BJ (cell line): ENCODE measurements at places on chromosomes 3 and 15. TPM values are rescaled to one million over a fixed set of nuclear protein-coding genes. Genes with fewer than 3 reads are reported as not detected.

- DNase-seq = no peak
Measured at GRCh38 chr15:69613988-69614387, 161.4 kb downstream of the RPLP1 start.

DNA sequence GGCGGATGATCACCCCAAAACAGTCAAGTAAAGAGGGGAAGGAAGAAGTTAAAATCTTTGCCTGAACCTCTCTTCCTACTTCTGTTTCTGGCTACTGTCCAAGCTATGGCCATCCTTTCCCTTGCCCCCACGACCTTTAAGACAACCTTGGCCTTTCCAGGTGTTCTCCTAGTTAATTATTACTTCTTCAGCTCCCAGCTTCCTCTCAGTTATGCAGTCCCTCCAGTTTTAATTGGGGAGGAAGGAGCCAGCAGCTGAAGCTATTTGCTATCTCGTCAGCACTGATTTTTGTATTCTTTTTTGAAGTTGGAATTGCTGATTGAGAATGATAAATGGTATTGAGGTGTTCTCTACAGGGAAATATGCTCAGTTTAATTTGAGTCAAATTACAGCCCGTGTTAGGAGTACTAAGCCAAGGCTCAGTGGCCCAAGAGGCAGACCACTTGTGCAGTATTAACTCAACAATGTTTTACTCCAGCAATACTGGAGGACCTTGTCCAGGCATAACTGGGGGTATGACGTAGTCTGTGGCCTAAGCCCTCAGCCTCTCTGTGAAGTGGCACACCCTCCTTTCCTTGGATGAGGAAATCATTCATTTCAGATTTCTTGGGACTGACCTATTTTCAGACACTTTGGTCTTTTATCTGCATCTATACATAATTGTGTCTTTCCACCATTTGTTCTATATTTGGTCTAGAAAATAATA lies 336.9 kb downstream of the SLC9A9 start:
- no peak for DNase-seq

DNA sequence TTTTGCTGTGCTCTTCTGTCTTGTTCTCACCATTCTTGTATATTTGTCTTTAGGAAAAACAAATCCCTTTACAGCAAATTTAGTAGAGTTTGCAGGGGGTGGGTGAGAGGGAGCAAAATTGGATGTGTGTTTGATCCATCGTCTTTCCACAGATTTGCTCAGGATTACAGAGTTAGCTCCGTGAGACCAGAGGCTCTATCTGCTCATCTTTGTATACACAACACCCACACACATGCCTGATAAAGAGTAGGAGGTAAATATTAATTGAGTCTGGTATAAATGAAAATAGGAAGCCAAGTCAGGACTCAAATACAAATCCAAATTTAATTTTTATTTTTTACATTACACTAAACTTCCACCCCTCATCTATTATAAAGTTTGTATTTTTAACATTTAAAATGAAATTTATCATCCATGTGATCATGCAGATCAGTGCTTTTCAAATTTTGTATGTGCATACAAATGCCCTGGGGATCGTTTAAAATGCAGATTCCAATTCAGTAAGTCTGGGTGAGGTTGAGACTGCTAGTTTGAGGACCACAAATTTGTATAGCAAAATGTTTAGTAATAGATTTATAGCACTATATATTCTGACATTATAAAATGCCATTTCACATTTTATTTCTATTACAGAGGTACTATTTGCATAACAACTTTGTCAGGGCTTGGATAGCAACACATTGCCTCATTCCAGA lies 326.7 kb downstream of the LSAMP start:
- no peak for DNase-seq

MAP4 gene
- polyA plus RNA-seq = 202 and 247 TPM in 2 replicates

- DNase-seq = no peak
Measured at GRCh38 chr3:14988988-14989394, 41.6 kb downstream of the NR2C2 start.

DNA sequence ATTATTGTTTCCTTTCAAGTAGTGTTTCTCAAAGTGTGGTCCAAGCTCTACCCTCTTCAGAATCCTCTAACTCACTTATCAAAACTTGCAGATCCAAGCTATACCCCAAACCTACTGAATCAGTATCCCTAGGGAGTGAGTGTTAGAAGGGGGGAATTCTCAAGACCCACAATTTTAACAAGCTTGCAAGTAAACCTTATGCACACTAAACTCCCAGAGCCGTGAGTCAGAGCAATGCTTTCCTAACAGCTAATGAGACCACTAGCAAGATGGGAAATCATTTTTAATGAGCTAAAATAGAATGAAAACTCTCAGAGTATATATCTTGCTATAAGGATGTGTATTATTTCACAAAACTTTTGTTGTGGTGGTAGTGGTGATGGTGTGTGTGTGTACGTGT lies 41.1 kb upstream of the SRGAP3 start:
- no peak for DNase-seq

DNA sequence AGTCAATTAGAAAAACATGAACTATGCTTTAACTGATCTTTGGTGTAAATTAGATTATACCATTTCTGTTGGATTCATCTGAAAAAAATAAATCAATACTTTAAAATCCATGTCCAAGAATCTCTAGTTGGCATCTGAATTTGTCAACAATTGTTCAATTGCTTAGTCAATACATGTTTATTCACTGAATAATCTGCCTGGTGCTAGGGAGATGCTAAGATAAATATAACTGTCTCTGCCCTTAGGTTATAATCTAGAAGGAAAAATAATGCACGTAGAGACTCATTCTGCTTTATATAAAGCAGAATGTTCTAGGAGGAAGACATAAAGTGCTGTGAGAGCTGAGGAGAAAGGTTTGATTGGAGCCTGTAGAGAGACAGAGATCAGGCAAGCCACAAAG lies 537.2 kb upstream of the IL12A start:
- DNase-seq = no peak

EEFSEC gene
- 10.9 and 16.3 TPM in 2 replicates for polyA plus RNA-seq

GRCh38 chr15:100348578-100348977 lies 6.8 kb upstream of the ADAMTS17 start:
- no peak for DNase-seq

DNA sequence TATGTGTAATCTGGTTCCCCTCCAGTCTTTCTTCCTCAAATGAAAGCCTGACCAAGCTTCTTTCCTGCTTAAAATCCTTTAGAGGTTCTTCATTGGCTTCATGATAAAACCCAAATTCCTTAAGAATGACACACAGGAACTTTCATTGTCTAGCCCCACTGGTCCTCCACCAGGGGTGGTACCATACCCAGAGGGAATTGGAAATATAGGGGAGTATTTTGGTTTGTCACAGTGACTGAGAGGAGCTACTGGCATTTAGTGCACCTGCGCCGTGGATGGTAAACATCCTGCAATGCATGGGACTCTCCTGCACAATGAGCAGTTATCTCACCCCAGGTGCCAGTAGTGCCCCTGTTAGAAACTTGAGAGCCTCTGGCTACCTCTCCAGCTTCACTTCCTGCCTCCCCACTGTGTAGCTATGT lies 10.8 kb downstream of the ZWILCH start:
- no peak for DNase-seq

SLC28A2 gene
- not detected in 2 replicates for polyA plus RNA-seq

- DNase-seq = no peak
Measured at GRCh38 chr15:85581495-85581894, 201.1 kb downstream of the AKAP13 start.
